Right renal pelvis (tissue), 4 donors: ENCODE measurements at places on chromosomes 2 and 18.

DNA sequence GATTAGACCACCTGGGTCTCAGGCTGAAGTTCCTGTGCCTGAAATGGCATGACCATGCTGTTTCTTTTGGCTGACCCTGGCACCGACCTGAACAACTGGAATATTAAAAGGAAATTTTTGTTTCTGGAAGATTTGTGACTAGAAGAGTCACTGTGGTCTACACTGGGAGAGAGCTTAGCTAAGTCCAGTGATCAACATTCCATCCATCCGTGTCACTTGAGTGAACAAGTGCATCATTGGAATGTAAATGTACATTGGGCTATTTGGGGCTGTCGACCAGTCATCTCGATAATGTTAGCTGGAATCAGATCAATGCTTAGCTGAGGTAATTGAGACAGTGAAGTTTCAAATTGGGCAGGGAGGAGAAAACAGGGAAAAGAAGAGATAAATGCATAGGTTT lies 95.4 kb upstream of the CCDC85A start:
- no peak for DNase-seq

- DNase-seq: no peak
Measured at GRCh38 chr18:68735483-68736343, 20.8 kb upstream of the TMX3 start.

- DNase-seq: no peak
Measured at GRCh38 chr2:71609958-71610357, 156.6 kb downstream of the DYSF start.

GRCh38 chr2:184449760-184450159 lies 148.6 kb upstream of the ZNF804A start:
- DNase-seq: no peak

GRCh38 chr2:231683292-231684235 lies 24.8 kb upstream of the PTMA start:
- no peak for DNase-seq

DNA sequence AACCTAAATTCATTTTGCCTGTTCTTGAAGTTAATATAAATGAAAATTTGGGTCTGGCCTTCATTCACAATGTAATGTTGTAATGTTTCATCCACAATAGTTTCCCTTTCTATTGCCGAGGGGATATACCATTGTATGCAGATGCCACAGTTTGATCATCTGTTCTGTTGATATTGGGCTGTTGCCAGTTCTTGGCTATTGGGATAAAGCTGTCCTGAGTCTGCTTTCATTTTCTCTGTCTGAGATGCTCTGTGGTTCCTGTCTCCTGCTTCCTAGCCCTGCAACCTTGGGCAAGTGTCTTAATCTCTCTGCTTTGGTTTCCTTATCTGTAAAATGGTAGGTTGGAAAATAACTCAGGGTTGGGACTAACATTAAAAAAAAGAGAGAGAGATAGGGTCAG lies 25.2 kb downstream of the B3GNT2 start:
- DNase-seq: no peak

DNA sequence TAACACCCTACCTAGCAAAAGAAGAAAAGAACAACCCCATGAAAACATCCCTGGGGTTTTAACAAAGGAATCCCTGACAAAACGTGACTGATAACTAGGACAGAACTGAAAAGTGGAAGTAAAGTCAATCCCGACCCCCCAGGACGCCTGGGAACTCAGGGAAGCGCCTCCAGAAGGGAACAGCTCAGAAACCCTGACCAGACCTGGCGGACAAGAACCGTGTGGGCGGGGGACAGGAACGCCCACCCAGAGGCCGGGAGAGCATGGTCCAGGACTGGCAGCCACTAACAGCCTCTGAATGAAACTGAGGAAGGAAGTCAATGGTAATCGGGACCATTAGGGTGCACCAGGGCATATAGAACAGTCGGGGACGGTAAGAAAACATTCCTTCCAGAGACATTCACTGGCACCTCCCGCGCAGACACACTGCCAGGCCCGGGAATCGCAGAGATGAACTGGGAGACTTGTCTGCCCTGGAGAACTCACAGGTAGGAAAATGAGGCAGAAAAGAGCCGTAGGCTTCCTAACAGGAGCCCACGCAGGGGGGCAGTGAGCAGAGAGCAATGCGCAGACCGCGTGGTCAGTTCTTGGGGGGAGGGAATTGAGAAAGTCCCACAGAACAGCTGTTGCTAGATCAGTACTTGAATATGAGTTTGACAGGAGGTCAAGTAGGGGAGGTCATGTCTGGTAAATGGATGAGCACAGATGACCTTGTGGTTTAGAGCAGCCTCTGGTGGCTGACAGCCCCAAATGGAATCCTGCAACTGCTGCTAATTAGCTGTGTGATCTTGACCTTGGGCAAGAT lies 1.3 kb upstream of the TBC1D8 start:
- no peak for DNase-seq

DNA sequence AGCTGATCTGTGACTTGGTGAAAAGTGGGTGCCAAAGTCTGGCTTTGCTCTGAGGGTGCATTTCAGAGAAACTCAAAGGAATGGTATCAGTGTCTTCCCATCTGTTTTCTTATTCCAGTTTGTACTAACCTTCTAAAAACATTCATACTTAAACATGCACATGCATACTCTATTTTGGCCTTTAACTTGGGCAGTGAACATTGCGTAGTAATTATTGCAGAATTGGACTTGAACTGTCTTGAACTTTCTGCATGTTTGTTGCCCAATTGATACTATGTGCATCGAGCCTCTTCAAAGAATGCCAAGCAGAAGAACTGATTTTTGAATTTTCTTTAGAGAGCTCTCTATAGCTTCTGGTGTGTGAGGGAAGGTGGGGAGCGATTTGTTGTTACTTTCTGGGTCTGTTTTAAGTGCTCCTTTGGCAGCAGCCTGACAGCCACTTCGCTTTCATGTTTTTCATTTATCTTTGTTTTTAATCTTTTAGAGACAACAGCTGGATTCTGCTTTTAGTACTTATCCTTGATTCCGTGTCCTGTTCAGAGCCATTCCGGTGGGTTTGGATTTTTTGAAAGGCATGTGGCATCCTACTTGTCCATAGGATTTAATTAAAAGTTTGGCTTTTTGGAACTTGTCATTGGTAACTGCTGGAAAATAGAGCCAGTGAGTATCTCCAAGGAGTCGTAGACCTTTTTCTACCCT lies 159.2 kb downstream of the RAPGEF4 start:
- no peak for DNase-seq

GRCh38 chr2:165274698-165275097 lies 35.5 kb downstream of the SCN2A start:
- no peak for DNase-seq

GRCh38 chr2:134008837-134009236 lies 245.0 kb upstream of the MGAT5 start:
- no peak for DNase-seq

- DNase-seq: no peak
Measured at GRCh38 chr2:217437290-217437870, 565.4 kb downstream of the TNS1 start.

DNA sequence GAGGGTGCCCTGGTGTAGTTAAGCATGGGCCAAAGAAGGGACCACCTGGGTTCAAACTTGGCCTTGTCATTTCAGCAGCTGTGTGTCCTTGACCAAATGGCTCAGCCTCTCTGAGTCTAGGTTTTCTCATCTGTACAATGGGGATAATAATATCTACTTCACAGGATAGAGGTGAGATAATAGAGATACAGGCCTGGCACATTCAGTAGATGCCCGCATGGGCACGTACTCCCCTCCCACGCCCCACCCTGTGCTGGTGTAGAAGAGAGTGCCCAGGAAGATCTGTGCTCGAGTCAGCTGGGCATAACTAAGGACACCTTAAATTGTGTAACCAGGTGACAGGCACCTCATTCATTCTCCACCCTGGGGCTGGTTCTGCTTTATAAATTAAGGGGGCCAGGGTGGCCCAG lies 8.4 kb upstream of the TMEM185B start:
- no peak for DNase-seq

DNA sequence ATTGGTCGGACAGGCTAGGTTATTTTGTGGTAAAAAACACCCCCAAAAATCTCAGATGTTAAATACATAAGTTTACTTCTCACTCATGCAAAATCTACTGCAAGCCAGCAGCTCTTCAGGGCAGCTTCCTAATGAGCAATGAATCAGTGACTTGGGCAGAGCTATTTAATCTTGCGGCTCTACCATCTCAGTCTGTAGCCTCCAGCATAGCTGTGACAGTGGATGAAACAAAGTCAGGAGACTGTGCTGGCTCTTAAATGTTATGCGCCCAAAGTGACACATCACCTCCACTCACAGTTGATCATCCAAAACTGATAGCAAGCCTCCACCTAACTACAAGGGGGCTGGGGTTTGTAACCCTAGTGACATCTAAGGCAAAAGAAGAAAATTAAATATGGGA lies 571.9 kb downstream of the METTL4 start:
- DNase-seq: no peak

GRCh38 chr2:160820691-160821090 lies 327.1 kb upstream of the RBMS1 start:
- DNase-seq: no peak

- no peak for DNase-seq
Measured at GRCh38 chr2:190466819-190467446, 58.8 kb downstream of the MFSD6 start.

- DNase-seq: no peak
Measured at GRCh38 chr2:176112375-176113302, 3.9 kb upstream of the HOXD10 start.

GRCh38 chr2:149612122-149612521 lies 24.5 kb upstream of the MMADHC start:
- DNase-seq: no peak

DNA sequence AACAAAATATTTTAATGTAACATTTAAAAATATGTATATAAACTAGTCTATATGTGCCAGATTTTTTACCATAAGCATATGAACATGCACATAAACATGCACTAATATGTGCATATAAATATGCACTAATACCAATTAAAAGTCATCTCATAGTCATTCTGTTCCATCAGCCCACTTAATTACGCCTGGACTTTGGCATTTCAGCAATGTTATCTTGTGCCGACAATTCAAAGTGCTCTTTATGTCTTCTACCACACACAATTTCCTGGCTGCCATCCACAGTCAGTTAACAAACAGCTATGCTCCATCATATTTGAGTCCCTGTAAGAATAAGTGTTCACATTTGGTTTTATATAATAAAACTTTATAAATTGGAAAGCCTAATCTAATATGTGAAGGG lies 92.6 kb upstream of the TSPYL6 start:
- no peak for DNase-seq

GRCh38 chr2:66433945-66434678 lies 813 bp upstream of the MEIS1 start:
- DNase-seq: no peak

- no peak for DNase-seq
Measured at GRCh38 chr2:75319951-75320350, 120.6 kb upstream of the TACR1 start.

DNA sequence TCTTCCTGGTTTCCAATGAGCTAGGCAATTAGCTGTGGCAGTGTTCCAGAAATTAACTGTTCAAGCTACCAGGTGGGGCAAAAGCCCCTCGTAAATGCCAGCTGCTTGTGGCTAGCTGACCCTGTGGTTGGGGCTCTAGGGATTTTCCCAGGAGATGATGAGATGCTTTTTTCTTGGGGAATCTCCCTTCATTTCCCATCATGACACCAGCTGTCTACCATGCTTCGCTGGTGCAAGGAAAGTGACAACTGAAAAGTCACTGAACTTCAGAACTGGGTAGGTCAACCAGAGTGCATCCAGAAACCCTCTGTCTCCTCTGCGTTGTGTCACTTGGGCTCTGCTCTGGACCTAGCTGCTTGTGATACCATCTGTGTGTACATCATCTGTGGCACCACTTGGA lies 386.5 kb upstream of the DCC start:
- DNase-seq: no peak

- no peak for DNase-seq
Measured at GRCh38 chr18:23183411-23184150, 48.3 kb downstream of the CABLES1 start.

- DNase-seq: no peak
Measured at GRCh38 chr2:96565111-96565510, 28.6 kb downstream of the ARID5A start.

DNA sequence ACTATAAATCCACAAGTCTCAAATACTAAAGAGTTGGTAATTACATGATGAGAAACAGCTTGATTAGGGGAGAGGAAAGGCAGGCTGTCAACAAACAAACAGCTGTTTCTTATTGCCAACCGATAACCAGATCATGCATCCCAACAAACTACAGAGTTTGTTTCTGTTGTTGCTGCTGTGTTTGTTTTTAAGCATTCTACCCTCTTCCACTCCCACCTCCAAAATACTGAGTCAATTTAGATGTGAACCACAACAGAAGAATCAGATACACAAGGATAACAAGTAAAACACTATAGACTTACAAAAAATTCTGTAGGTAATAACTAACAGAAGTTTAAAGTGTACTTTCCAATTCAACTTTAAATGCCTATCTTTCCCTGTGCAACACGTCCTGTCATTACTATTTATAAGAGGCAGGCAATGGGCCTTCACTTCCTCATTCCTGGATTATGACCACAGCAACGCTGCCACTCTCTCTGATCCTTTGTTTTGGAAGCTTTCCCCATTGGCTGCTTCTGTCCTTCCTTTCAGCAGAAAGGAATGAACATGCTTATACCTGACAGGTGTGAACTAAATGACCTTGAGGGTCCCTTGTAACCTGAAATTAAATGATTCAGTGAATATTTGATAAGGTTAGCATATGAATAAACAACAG lies 152.0 kb downstream of the SRBD1 start:
- peak; percentile 34 for DNase-seq

GRCh38 chr2:67877301-67877700 lies 185.5 kb downstream of the C1D start:
- DNase-seq: no peak

DNA sequence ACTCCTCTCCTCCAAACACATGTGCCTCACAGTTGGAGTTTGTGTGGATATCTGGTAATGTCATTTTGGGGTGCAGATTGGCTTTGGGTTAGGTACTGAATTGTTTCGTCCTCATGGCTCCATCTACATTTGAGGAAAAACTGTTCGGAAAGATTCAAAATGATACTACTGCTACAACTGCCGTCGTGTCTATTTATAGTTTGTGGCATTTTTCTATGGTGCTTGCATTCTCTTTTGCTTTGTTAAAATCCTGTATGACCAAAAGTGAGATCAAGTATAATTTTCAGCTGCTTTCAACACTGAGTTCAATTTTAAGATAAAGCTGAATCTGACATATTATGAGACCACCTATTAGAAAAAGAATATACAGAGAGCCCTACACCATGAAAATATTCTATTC lies 176.3 kb upstream of the DSEL start:
- DNase-seq: no peak

DNA sequence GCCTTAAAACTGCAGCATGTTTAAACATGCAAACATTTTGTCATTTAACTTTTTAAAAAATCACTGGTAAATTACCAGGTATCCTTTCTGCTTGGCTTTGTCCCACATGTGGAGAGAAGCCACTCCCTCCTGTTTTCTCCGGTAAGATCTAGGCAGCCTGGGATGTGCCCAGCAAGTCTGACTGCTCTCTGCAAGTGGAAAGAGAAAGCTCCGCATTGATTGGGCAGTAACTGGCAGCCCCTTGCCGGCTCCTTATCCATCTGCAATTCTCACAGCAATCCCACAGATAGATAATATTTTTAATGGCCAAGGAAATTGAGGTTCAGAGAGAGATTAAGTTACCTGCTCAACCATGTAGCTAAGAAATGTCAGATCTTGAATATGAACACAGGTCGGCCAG lies 136.1 kb downstream of the TMEM200C start:
- no peak for DNase-seq

GRCh38 chr18:48804856-48805610 lies 145.7 kb downstream of the SMAD7 start:
- no peak for DNase-seq
